ENCODE measurements at places on chromosomes 4 and X. TPM values are rescaled to one million over a fixed set of nuclear protein-coding genes. Genes with fewer than 3 reads are reported as not detected.

METTL14 gene
- total RNA-seq, result 23.1 TPM

PHOX2B gene
- not detected for total RNA-seq

RCHY1 gene
- total RNA-seq, result 11.7 TPM

CYSLTR1 gene
- total RNA-seq, result 0.25 TPM

LGI2 gene
- total RNA-seq, result 0.13 TPM

FAM53A gene
- total RNA-seq, result 2.2 TPM

TRIM61 gene
- 0.15 TPM for total RNA-seq

PRRG1 gene
- 6.3 TPM for total RNA-seq

MTNR1A gene
- total RNA-seq, result not detected

GATA1 gene
- total RNA-seq, result 0.35 TPM

DNA sequence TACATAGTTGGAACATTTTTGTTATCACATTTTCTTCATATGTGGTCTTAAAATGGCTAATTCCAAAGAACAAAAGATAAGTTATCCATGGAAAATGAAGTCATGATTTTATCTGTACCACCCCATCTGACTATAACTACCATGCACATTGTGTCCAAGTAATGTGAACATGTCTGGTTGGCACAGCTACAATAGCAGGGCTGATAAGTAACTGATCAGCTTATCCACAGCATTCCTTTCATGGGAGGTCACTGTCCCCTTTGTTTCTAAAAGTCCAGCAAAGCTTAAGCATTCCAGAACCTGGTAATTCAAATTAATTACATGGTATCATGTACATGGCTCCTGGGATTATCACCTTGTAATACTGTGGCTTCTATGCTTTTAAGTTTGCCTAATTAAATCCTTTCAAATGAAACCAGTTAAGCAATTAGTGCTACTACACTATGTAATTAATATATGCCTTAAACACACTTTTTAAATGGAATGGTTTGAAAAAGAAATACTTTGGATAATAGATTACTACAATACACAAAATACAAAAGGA, 21.1 kb upstream of the SORBS2 start:
- no peak for DNase-seq

DNA sequence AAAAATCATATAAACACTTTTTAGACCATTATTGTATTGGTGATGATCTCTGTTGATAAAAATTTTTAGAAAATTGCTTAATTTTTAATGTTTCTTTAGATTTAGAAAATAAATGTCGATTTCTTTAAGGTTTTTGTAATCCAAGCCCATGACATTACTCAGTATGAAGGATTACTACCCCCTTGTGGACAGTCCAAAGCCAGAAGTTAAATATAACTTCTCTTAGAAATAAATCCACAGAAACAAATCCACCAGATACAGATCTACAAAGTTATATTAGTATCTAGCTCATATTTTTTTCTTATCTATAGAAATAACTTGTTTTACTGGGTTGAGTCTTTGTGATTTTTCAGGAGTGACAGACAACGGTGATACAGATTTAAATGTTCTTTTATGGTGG, 18.9 kb downstream of the TIFA start:
- DNase-seq, result no peak

- no peak for DNase-seq
Measured at GRCh38 chr4:67103001-67103747, 442.1 kb downstream of the CENPC start.

DNA sequence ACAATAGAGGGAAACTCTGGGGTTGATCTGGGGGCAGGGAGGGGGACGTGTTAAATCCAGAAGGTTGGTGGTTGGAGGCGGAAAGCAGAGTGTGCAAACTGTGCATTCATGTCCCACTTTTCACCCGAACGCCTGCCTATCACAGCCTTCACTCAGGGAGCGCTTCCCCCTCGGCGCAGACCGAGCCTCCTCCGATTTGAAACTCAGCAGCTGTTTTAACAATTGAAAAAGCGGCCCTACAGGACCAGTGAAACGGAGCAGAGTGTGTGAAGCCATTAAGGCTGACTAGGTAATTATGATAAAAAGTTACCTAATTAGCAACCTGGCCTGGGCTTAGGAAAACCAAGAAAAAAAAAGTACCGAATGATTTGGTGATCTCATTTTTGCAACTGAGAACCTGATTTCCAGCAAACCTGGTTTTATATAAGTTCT, 685 bp upstream of the NDNF start:
- no peak for DNase-seq

DNA sequence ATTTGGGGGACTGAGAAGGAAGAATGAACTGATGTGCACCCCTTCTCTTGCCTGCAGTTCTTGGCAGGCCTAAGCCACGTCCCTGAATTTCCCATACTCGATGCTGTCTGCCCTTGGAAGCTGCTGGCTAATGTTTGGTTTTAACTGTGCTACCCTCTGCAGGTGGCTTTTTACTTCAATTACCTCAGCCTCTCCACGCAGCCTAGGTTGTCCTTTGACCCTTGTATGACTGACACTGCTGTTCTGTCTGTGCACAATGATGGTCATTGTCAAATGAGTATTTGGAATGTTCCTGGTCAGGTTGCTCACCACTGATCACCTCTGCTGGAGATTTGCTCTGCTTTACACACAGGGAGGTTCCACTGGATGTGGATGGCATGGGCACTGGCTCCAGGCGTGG, 137.1 kb downstream of the ZNF518B start:
- DNase-seq, result no peak

DNA sequence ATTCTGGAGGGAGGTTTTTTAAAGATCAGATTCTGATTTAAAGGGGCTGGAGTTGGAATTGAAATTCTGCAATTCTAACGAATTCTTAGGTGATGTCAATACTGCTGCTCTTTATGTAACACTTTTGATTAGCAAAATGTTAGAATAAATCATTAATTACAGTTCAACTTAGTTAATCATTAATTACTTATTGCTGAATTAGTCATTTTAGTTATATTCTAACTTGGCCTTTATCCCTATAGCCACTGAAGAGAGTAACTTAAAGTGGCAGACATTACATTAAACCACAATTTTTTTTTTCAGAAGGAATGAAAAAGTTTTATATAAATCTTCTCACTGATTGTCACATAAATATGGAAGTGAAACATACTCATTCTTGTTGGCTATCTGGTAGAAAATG, 206.6 kb upstream of the ITM2A start:
- DNase-seq, result no peak

- no peak for DNase-seq
Measured at GRCh38 chrX:65688403-65688871, 21.0 kb downstream of the MSN start.

- no peak for DNase-seq
Measured at GRCh38 chrX:11480626-11481025, 185.1 kb downstream of the ARHGAP6 start.

- no peak for DNase-seq
Measured at GRCh38 chr4:88215351-88215750, 56.9 kb upstream of the ABCG2 start.

DNA sequence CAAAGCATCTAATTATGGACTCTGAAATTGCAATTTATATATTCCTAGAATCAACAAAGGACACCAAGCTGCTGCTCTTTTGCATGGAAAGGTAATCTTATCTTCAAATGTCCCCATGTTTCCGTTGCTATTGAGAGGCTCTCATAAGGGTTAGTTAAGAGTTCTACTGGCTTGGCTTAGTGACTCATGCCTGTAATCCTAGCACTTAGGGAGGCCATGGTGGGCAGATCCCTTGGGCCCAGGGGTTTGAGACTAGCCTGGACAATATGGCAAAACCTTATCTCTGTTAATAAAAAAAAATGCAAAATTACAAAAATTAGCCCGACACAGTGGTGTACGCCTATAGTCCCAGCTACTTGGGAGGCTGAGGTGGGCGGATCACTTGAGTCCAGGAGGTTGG, 93.4 kb upstream of the RAPGEF2 start:
- DNase-seq, result no peak

GRCh38 chrX:25226151-25226550, 210.4 kb upstream of the ARX start:
- DNase-seq, result no peak

- DNase-seq, result peak; percentile 88
Measured at GRCh38 chr4:145619639-145619996, 433 bp downstream of the MMAA start.

DNA sequence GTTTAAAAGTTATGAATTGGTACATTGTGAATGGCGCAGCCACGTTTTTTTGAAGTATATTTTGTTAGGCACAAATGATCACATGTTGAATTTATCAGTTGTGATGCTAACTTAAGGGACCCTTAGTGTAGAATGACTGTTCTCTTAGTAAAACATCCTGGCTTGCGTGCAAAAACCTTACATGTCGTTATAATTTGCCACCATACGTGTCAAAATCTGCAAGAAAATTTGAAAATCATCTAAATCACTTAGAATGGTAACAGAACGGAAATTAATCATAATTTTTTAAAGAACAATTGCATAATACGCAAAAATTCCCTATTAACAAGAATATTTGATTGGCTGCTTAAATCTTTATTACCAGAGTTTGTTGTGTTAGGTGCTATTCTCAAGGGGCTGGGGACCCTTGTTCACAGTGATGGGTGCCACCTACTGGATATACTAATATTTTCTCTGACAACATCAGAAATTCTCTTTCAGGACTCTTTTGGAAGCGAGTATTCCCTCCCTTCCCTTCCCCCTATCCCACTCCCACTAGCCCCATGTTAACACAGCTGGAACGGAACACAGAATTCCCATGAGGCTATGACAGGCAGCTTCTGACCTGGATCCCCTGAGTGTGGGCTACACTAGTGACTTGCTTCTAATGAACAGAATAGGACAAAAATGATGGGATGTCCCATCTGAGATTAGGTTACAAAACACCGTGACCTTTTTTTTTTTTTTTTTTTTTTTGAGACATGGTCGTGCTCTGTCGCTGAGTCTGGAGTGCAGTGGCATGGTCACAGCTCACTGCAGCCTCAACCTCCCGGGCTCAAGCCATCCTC, 71.8 kb downstream of the SUPT20HL2 start:
- no peak for DNase-seq

DNA sequence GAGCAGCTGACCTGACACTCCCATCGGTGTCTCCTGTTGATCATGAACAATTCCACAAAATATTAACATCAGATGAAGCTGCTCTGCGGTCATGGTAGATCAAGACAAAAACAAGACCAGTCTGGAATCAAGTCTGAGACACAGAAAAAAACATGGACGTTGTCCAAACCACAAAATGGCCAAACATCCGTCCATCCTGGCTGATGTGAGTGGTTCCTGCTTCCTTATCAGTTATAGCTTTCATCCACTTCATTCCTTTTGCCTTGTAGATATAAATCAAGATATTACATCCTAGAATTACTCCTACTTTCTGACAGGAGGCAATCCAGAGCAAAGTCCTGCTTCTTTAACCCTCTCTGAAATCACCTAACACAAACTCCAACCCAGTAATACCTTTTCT, 28.8 kb upstream of the PCSK1N start:
- DNase-seq, result no peak

DNA sequence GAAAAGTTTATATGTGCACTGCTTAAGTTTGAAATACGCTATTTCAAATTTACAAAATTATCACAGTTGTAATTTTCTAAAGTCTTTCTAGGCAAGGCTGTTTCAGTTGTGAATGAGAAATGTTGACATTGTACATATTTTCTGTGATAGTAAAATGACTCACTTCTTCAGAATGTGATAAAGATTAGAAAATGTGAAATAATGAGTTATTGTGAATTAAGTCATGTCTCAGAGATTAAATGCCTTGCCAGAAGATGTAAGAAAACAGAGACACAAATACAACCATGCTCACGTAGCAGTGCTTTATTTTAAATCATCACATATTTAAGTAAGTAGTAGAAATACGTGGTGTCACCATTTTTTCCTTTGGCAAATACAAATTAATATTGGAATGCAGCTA, 768 bp downstream of the CLCN4 start:
- DNase-seq, result no peak

DNA sequence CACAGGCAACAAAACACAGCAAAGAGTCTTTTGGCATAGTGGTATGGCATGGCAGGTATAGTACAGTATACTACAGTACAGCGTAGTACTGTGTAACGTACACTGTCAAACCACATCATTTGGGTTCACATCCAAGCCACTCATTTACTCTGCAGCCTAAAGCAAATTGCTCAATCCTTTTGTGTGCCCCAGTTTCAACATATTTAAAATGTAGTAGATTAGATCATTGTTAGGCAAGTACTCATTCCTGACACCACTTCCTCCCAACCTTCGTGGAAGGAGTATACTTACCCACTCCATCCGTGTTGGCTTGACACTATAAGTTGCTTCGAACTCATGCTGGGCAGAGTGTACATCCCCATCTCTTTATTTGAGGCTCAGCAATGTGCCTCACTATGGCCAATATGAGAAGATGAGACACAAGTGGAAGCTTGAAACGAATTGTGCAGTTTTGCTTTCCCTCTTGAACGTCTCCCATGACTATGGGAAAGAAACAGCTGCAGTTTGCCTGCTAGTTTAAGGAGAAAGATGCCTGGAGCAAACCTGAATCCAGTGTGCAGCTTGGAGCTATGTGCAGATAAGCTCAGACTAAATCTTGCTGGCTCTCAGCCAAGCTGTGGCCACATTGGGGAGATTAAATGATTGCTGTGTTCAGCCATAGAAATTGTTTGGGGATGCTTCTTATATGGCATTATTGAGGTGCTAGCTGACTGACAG, 85.7 kb upstream of the TBL1X start:
- no peak for DNase-seq

DNA sequence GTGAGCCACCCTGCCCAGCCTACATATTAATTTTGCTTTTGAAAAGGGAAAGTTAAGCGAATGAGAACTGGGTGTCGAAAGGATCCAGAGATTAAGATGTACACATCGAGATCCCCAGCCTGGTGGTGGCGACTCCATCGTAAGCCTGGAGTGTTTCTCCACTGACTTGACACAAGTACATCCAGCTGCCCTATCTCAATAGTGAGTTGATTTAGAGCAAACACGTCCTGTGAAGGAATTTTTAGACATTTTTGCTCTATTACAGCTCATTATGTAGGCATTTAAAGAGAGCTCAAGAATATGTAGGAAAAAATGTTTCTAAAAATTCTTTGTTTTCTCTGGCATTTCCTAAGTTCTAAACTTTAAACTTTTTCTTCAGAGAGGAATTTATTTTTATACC, 11.7 kb upstream of the CLDN34 start:
- no peak for DNase-seq

DNA sequence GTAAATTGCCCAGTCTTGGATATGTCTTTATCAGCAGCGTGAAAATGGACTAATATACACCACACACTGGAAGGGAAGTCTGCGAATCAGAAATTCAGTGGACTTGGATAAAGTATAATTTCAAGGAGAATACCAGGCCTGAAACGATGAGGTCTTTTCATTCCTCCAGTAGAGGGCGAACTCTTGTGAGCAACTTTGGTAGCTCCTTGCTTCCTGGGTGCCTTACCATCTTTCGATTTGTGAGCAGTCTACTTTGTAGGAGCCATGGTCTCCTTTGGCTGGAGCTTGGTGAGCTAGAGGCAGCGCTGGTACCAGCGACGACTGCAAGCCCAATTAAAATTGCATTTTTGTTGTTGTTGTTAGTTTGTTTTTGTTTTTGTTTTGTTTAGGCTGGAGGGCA, 791.9 kb downstream of the FAT4 start:
- DNase-seq, result no peak

DNA sequence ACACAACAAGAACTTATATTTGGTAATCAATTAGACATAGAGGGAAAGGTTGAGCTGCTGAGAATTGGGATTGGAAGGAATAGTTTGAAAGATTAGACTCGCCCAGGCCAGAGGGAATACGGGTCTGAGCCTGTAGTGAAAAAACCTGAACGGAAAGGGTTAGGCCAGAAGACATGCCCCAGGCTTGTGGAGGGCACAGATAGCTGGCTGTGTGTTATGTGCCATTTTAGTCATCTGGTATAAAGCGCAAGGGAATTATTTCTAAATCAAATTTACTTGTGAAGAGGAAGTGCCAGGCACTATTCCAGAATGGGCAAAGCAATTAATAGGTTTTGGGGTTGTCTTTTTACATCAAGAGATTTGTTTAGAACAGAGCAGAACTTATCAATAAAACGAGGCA, 187.5 kb upstream of the ANKRD50 start:
- DNase-seq, result no peak
